Stimulated activated effector memory CD8-positive, alpha-beta T cell treated with anti-CD3 and anti-CD28 coated beads, Interleukin-12 subunit alpha, Interleukin-12 subunit beta, amount 100 ng/mL, for 72 hours (primary cell): ENCODE measurements at places on chromosomes 4 and X.

- DNase-seq, result no peak
These were observed 789.5 kb downstream of the TECRL start for GRCh38 chr4:63619771-63620170.

- no peak for DNase-seq
These were observed 240.0 kb downstream of the ARAP2 start for GRCh38 chr4:36004204-36004851.

GRCh38 chr4:88285235-88285653, 883 bp upstream of the PPM1K start:
- DNase-seq, result no peak

DNA sequence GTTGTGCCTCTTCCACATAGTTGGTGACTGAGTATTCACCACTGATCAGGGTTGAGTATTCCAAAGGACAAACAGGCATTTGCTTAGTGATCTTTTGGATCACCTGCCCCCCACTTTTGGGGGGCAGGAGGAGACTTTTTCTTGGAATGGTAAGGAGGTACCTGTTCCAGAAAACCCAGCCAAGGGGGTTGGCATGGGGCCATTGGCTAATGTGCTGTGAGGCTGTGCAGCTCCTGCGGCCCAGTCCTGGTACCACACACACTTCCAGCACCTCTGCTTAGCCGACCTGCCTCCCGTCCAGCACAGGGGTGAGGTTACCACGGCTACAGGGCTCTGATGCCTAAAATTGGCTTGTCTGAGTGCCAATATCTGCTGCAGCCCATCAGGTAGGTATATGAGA, 40.1 kb upstream of the MGST2 start:
- no peak for DNase-seq

DNA sequence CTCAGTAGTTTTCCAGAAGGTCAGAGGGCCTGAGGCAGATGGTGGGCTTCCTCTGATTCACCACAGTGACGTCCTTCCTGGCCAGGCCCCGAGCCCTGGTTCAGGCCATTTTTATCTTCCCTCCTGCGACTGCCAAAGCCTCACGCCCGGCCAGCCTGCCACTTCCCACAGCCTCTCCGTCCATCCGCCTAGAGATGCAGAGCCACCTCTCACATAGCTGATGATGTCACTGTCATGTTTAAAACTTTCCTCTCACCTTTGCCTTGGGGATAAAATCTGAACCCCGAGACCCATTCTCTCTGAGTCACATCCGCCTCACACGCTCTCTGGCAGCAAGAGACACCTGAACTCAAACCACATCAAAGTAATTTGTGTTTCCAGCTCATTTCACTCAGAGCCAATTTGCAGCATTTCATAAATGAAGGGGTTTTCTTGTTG, 175.3 kb downstream of the QDPR start:
- peak; percentile 73 for DNase-seq

DNA sequence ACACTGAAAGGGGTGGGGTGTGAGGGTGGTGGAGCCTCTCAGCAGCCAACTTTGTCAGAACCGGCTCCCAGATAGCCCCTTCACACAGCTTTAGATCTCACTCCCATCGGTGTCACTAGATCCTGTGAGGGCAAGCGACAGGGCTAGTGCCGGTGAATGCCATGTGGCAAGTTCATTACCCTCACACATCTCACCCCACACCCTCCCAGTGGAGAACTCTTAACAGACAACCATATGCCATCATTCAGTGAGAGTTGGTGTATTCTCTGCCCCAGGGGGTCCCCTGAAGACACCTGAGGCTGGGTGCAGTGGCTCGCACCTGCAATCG, 15.3 kb downstream of the SEPTIN6 start:
- no peak for DNase-seq

DNA sequence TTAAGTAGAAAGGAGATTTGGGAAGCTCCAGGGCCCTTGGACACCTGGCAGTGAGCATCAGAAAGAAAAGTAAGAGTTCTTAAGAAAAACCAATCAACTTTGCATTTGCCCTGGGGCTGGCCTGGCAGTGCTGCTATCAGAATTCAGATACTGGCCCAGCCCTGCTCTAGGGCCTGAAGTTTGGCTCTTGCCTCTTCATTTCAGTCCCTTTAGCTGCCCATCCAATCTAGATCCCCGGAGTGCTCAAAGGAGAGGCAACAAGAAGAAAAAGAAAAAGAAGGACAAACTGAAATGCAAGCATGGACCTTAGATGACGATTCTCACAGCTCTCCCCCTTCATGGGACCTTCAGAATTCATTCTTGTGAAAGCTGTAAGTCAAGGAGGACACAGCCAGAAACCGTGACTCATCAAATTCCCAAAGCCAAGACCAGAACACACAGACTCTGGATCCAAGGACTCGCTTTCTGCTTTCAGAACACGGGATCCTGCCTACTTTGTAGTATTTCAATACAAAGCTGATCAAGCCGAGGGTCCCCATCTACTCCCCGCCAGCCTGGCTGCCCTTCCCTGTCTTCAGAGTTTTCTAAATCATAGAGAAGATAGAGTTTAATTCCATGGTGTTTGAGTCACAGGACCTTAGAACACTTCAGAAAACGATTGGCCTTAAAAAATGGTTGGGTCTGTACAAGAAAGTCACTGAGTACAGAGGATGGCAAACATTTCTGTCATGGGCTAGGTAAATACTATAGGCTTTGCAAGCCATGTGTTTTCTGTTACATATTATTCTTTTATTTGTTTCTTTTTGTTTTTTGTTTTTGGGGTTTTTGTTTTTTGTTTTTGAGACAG, 103.7 kb downstream of the RBM47 start:
- DNase-seq, result no peak

- no peak for DNase-seq
These were observed 24.4 kb downstream of the AIMP1 start for GRCh38 chr4:106340774-106341173.

DNA sequence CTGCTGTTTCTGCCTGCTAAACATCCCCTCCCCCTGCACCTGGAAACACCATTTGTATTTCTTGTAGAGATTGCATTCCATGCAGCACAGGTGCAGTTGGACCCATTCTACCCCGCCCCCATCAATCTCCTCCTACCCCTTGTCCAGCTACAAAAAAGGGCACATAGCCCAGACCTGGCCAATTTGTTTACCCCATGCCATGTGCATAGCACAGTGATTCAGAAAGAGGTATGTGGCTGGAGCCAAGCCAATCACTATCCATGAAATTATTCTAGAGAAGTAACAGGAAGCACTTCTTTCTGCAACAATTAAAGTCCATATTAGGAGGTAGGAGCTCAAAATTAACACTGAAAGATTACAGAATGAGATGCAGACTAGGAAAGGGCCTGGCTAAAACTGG, 20.2 kb upstream of the TMEM184C start:
- no peak for DNase-seq

- DNase-seq, result no peak
These were observed 201.5 kb downstream of the NWD2 start for GRCh38 chr4:37446016-37446415.

- no peak for DNase-seq
These were observed 72.2 kb upstream of the MXD4 start for GRCh38 chr4:2333916-2334644.

DNA sequence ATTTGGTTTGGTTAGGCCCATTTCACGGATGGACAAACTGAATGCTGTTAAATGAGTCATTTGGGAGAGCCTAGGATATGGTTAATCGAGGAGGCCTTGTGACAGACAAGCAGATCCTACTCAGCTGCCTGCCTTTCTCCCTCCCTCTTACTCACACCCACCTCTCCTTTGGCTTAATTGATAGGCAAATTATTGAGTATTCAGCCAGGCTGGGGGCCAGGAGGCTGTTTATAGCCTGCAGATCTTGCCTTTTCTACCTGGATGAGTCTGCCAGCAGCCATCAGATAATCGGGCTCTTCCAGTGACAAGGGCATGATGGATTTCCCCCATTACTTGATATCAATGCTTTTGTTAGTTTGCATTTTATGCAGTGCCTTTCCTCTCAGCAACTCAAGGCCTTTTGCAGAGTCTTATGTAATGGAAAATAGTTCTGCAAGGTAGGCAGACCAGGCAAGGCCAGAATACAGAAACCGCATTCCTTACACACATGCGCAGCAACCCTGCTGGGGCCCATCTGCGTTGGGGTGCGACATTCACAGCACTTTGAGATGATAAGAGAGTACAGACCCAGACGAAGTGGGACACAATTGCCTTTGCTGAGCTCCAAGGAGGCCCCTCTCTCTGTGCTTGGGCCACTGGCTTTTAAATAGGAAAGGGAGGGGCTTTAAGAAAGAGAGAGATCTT, 96.2 kb upstream of the ATP6AP2 start:
- no peak for DNase-seq

- DNase-seq, result no peak
These were observed 1.5 kb upstream of the PLAC1 start for GRCh38 chrX:134659761-134660160.

DNA sequence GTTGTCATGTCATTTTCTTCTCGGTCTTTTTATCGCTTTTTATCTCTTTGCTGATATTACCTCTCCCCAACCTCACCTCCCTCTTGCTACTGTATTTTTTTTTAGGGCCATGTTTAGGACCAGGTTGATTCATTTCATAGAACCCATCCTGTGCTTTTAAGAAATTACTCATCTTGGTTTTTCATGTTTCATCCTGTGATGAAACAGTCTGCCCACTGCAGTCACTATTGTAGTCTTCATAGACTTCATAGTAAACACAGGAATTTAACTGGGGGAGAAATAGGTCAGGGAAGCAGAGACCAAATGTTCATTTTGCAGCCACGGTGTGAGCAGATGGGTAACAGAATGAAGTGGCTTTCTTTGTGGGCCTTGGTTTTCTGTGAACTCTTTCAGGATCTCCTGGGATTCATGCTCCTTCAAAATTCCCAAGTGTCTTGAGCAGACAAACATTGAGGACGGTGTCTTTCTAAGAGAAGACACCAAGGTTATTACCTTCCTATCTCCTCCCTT, 161.8 kb downstream of the NAA11 start:
- no peak for DNase-seq

DNA sequence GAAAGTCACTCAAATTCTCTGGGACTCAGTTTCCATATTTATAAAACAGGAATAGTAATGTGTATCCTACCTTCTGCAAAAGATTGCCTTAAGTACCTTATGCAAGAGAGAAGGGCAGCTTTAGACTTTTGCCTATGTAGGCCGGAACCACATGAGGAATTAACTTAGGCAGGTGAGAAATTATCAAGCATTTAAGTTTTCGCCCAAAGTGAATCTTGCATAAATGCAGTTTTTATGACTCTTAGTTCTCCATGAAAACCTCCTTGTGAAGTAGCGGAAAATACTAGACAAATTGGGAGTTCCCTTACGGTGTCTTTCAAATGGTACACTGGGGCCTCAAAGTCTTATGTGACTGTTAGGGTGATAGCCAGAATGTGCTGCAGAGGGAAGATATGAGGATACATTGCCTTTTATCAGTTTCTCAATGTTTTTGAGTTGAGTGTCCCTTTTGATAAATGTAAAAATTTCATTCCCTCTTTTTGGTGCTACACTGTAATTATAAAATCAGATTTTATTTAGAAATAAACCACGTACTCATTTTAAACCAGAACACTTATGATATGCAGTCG, 2.6 kb downstream of the SH2D1A start:
- no peak for DNase-seq

DNA sequence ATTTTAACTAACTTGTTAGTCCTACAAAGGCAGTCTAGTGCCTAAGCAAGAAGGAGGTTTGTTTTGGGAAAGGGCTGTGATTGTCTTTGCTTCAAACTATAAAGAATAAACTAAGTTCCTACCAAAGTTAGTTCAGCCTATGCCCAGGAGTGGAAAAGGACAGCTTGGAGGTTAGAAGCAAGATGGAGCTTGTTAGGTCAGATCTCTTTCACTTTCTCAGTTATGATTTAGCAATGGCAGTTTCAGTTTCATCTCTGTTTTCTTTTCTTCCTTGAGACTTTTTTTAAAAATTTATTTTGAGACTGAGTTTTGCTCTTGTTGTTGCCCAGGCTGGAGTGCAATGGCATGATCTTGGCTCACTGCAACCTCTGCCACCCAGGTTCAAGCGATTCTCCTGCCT, 82.9 kb upstream of the NLGN4X start:
- DNase-seq, result no peak

DNA sequence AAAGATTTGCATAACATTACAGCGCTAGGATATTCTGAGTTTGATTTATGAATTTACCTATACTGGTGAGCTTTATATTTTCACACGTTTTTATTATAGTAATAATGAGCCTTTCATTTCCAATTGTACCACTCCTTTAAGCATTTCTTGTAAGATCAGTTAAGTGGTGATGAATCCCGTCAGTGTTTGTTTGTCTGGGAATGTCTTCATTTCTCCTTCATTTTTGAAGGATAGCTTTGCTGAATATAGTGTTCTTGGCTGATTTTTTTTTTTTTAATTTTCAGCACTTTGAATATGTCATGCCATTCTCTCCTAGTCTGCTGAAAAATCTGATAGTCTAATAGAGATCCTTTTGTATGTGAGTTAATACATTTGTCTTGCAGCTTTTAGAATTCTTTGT, 70.1 kb downstream of the IL15 start:
- DNase-seq, result no peak

GRCh38 chrX:46257451-46257879, 287.8 kb downstream of the ZNF674 start:
- DNase-seq, result no peak

DNA sequence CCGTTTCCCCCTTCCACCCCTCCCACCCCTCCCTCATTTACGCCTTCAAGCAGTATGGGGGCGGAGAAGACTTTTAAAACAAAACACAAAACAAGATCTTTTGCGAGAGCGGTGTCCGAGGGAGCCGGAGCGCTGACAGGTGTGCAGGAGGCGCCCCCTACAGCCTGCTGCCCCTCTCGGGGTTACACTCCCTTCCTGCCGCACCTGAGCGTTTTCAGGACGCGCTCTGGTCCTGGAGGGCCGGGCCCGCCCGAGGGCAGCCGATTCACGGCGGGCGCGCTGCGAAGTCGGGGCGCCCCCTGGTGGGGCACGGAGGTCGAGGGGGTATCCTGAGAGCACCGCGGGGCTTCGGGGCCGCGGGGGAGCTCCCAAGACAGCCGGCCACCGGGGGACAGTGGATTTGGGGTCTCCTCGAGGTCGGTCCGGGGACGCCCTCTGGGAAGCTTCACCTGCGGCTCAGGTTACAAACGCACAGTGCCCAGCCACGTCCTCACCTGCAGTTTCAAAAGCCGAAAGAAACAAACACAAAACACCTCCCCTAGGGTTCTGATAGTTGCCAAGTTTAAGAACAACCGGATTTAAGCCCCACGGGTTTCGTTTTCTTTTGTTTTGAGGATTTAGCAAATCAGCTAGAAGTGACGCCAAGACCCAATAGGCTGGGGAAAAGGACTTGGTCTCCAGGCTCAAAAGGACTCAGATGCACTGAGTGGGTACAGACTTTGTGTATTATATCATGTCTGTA, 8.0 kb upstream of the NEUROG2 start:
- DNase-seq, result peak; percentile 89

- no peak for DNase-seq
These were observed 338.1 kb upstream of the F9 start for GRCh38 chrX:139192386-139192961.

- DNase-seq, result no peak
These were observed 16.4 kb downstream of the EPHA5 start for GRCh38 chr4:65653740-65654361.
